ENCODE measurements at places on chromosomes 7 and 10.

DNA sequence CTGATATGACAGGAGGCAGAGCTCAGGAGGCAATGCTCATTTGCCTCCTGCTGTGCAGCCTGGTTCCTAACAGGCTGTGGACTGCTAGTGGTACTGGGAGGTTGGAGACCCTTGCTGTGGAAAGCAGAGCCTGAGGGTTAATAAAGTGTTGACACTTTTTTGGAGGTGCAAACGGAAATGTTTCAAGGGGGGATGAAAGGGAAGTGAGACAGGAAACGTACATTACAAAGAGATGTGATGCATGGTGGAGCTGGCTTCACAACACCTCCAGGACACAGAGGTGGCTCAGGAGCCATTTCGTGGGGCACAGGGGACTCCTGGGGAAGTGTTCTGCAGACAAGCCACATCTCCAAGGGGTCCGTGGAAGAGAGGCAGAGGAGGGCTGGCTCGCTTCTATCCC lies 137.6 kb upstream of the SVIL start:
- DNase-seq = no peak

- DNase-seq = no peak
Observed at GRCh38 chr7:92881091-92881485, 44.7 kb upstream of the CDK6 start.

DNA sequence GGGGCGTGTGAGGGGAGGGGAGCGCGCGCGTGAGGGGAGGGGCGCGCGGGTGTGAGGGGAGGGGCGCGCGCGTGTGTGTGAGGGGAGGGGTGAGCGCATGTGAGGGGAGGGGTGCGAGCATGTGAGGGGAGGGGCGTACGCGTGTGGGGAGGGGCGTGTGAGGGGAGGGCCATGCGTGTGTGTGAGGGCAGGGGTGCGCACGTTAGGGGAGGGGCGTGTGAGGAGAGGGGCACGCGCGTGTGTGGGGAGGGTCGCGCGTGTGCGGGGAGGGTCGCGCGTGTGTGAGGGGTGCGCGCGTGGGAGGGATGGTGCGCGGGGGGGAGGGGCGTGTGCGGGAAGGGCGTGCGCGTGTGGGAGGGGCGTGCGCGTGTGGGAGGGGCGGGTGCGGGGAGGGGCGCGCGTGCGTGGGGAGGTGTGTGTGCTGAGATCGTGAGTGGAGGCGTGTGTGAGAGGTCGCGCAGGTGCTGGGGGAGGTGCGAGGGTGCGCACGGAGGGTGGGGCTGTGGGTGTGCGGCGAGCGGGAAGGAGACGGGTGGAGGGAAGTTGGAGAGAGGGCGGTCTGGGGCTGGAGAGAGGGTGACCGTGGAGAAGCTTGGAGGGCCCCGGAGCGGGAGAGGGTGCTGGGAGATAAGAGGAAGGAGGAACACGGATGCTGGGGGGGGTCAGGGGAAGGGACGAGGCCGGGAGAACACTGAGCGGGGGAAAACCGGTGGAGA lies 19.7 kb downstream of the MXI1 start:
- peak; percentile 61 for DNase-seq

DNA sequence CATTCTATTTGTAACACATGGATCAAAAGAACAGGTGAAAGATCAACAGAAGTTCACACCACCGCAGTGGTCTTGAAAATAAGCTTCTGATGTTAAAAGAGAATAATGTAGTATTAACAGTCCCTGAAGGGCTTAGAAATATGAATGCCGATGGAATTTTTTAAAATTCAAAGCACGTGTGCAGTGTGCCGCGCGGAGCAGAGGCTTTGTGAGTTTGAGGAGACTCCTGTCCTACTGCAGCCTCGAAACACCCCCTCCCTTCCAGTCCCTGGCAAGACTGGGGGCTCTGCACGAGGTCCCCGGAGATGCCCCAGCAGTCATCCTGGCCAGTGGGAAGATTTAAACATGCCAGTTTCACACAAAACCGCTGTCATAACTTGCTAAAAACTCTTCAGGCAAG lies 196.6 kb downstream of the DIP2C start:
- DNase-seq = no peak

- no peak for DNase-seq
Observed at GRCh38 chr10:129307141-129307540, 159.9 kb upstream of the MGMT start.

DNA sequence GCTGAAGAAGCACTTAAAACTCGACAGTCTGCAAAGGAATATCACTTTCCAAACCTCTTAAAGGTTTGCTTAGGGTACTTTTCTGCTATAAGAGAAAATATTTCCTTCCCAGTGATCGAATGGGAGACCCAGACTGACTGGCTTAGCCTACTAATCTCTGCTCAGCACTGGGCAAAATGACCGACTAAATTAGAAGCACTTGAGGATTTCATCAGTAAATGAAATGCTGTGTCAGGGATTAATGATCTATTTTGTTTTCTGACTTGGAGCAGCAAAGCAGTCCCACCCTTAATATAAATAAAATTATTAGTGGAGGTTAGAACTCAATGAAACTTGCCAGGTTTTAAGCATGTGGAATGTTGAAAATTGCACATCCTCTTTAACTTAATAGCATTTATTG lies 411.6 kb downstream of the NEBL start:
- DNase-seq = no peak

DNA sequence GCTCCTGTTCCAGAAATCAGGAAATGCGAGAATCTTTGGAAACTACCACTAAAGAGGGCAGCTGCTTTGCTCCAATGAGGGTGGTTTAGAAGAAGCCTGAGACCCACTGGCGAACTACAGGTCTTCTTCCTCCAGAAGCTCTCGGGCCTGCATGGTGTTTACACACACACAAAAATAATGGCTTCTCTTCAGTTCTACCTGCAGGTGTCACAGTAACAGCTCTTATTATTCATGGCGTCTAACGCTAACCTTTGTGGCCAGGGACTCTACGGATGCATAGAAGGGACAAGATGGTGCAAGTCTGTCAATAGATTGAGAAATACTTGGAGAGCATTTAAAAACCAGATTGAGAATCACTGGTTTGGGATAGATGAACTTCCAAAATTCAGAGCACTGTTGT lies 22.4 kb downstream of the GPR141 start:
- DNase-seq = no peak

GRCh38 chr10:13845897-13846296 lies 259.1 kb downstream of the PRPF18 start:
- DNase-seq = no peak

- no peak for DNase-seq
Observed at GRCh38 chr10:12635127-12635541, 285.8 kb downstream of the CAMK1D start.

DNA sequence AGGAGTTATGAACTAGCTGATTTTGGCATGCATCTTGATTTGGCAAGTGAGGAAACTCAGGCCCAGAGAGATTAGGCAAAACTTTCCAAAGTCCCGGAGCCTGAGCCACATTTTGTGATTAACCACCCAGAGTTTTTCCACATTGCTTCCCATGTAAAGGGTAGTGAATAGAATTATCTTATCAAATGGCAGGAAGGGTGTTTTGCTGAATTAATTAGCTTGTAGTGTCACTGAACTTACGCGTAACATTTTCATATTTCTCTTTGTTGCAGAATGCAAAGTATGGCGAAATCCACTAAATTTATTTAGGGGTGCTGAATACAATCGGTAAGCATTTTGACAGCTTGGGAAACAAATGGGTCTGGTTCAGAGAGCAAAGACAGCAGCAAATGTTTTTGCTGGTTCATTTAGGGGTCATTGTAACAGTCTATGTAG lies 176.2 kb downstream of the ST7 start:
- no peak for DNase-seq

DNA sequence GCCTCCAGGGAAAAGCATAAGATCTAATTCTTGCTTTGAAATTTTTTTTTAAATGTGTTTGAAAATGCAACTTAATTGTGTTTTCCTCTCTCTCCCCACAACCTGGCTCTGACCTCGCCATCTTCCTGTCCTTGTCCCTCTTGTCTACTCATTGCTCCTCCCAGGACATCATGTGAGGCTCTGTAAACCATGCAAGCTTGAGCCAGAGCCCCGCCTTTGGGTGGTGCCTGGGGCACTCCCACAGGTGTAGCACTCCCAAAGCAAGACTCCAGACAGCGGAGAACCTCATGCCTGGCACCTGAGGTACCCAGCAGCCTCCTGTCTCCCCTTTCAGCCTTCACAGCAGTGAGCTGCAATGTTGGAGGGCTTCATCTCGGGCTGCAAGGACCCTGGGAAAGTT lies 9.8 kb upstream of the CDHR1 start:
- DNase-seq = no peak

- DNase-seq = no peak
Observed at GRCh38 chr7:44084701-44085100, 2.4 kb upstream of the POLM start.

- no peak for DNase-seq
Observed at GRCh38 chr7:66430164-66430545, 198.5 kb upstream of the KCTD7 start.

DNA sequence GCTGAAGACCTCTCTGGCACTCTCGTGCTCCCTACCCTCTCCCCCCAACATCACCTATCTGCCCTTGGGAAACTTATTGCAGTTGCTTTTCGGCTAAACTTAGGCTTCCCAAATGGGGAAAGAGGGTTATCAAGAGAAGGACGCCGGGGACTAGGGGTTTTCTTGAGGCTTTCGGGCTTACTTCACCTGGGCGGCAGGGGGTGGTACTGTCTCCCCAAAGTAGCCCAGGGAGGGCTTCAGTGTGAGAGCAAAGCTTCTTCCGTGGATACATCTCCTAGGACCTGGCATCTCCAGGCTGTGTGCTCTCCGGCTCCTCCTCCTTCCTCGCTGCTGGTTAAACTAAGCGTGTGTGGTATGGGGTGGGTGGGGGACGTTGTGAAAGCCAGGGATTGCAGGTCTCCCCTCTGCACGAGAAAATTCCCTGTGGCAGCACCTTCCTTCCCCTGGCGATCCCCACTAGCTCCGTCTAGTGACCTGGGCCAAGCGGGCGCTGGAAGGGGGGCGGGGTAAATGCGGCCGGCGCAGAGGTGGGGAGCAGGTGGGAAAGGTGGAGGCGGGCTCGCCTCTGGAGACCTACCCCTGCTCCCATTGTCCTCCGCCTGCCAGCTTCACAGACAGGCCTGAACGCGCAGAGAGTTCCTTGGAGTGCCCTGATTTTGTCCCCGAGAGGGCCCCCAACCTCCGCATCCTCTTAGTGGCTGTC lies 1.1 kb downstream of the PLXDC2 start:
- peak; percentile 40 for DNase-seq

DNA sequence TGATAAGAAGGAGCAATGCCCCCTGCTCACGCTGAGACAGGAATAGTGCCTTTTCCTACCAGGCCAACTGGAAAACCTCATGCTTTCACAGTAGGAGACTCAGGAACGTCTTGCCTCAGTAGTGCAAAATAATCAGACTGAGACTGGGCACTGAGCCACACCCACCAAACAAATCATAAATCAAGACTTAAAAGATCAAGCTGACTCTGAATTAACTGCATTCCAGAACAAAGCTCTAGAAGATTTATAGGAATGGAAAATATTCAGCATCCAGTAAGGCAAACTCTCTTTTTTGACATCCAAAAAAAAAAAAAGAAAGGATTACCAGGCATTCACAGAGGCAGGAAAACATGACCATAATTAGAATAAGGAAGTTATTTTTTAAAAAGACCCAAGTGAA lies 30.5 kb upstream of the SLC18A3 start:
- DNase-seq = no peak

DNA sequence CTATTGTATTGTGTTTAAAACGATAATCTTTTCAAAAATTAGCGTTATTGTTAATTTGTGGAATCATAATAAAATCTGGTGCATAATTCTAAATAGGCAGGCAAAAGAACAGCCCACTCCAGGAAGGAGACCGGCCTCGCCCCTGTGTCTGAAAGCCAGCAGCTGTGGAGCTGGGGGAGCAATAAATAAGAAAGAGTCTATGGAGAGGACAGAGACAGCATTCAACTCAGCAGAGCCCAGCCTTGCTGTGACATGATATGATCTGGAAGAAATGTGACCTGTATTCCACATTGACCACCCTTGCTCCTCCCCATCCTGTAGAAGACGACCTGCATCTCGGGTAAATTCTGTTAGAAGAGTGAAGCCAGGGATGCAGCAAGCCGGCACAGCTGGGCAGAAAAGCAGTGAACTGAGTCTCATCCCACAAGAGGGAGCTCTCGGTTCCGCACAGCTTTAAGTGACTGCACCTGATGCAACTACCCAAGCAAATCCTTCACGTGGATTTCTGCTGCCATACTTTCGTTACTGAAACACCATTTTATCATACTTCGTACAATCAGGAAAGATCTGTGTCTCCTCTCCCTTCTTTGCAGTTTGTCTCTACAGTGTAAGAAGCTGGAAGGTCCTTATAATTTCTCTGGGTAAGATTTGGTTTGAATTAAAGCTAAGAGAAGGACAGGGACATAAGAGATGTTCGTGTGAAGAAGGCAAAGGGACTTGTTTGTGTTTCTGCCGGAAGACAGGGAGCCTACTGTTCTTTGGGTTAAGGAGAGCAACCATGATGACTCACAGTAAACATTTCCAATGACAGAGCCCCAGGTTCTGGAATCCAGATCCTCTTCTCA lies 427.1 kb downstream of the GPAM start:
- DNase-seq = no peak

Measured in suppressor macrophage treated with lipopolysaccharide for 4 hours (primary cell).